Effector CD4-positive, alpha-beta T cell (primary cell): ENCODE measurements at places on chromosomes 5 and 9.

GRCh38 chr5:124234770-124235562 lies 511.5 kb downstream of the ZNF608 start:
- DNase-seq: no peak

- DNase-seq: no peak
Observed at GRCh38 chr5:39426746-39427105, 1.9 kb upstream of the DAB2 start.

DNA sequence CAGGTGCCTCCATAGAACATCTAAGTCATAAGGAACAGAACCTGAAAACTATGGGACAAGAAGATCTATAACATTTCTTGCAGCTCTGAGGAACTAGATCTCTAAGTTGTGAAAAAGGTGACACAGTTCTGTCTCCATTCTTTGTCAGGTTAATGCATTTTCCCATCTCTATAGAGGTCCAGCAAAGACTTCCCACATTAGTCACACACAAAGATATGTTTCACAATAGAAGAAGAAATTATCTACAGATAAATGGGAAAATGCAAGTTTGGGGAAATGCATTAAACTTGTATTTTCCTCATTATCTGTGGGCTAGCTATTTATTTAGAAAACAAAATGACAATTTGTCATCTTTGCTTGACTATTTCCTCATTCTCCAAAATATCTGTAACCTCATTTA lies 458.6 kb upstream of the PAPPA start:
- no peak for DNase-seq

- DNase-seq: no peak
Observed at GRCh38 chr5:97071101-97071500, 71.3 kb downstream of the LIX1 start.

DNA sequence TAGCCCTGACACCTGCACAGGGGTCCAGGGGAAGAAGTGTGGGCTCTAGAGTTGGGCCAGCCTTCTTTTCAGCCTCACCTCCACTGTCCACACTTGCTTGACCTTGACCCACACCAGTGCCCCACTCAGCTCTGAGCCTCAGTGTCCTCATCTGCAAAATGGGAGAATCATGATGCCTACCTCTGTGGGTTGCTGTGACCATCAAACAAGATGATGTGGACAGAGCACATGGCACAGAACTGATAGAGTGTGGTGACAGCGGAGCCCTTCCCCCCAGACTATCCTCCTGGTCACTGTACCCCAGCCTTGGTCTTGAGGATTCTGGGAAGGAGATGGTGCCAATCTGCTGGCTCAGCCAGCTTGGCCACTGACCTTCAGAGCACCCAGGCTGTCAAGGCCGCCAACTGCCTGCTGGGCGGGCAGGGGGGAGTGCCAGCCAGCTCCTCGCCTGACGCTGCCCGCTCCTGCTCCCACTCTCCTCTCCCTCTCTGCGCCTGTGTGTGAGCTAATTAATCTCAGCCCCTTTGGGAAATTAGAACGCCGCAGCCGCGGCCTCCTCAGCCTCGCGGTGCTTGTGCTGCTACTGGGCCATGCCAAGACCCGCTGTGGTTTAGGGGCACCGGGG lies 16.7 kb downstream of the CXXC5 start:
- DNase-seq: no peak

- no peak for DNase-seq
Observed at GRCh38 chr9:90169490-90169889, 473.1 kb downstream of the DIRAS2 start.

DNA sequence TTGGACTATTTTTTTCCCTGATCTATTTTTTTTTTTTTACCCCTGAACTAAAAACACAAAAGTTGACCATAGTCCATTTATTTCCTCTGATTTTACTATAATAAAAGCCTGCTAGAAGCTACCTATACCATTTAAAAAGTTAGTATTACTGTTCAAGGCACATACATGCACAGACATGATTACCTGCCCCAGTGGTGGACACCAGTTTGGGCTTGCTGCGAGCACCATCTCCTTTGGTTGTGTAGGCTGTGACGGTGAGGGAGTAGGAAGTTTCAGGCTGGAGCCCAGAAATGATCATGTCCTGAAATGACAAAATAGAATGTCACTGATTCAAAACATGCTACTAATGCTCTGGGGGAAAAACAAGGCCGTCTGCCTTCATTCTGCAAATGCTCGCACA lies 693.1 kb upstream of the DMAC1 start:
- DNase-seq: no peak

GRCh38 chr9:7935681-7936080 lies 136.1 kb upstream of the DMAC1 start:
- no peak for DNase-seq

- no peak for DNase-seq
Observed at GRCh38 chr5:153863951-153864350, 174.8 kb downstream of the FAM114A2 start.
